ENCODE measurements at places on chromosomes 7 and 10.

DNA sequence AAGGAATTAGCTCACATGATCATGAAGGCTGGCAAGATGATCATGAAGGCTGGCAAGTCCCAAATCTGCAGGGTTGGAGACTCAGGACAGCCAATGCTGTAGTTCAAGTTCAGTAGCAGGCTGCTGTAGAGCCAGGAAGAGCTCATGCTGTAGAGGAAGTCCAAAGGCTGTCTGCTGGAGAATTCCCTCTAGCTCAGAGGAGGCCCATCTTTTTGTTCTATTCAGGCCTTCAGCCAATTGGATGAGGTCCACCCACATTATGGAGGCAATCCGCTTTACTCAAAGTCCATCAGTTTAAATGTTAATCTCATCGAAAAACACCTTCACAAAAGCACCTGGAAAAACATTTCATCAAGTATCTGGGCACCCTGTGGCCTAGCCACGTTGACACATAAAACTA is 24.8 kb upstream of the FAM171A1 start:
- DNase-seq: no peak

- DNase-seq: no peak
Observed at GRCh38 chr10:80453056-80453841, 861 bp upstream of the TSPAN14 start.

- no peak for DNase-seq
Observed at GRCh38 chr10:21726601-21727225, 192.7 kb downstream of the MLLT10 start.

- DNase-seq: no peak
Observed at GRCh38 chr7:47625861-47626715, 44.2 kb upstream of the TNS3 start.

DNA sequence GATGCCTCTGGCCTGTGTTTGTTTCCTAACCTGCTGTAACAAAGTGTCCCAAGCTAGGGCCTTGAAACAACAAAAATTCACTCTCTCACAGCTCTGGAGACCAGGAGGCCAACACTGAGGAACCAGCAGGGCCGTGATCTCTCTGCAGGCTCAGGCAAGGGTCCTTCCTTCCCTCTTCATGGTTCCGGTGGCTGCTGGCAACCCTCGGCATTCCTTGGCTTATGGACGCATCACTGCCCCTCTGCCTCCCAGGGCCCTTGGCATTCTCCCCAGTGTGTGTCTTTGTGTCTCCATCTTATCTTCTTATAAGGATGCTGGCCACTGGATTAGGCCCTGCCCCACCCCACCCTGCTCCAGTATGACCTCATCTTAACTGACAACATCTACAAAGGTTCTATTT is 17.0 kb downstream of the CNPY1 start:
- DNase-seq: no peak

GRCh38 chr7:18558910-18559309 is 63.4 kb downstream of the HDAC9 start:
- DNase-seq: no peak

GRCh38 chr10:15652117-15652516 is 67.6 kb downstream of the ITGA8 start:
- no peak for DNase-seq

- no peak for DNase-seq
Observed at GRCh38 chr7:781186-781849, 51.0 kb upstream of the SUN1 start.

GRCh38 chr10:71399946-71400345 is 3.2 kb downstream of the CDH23 start:
- no peak for DNase-seq

DNA sequence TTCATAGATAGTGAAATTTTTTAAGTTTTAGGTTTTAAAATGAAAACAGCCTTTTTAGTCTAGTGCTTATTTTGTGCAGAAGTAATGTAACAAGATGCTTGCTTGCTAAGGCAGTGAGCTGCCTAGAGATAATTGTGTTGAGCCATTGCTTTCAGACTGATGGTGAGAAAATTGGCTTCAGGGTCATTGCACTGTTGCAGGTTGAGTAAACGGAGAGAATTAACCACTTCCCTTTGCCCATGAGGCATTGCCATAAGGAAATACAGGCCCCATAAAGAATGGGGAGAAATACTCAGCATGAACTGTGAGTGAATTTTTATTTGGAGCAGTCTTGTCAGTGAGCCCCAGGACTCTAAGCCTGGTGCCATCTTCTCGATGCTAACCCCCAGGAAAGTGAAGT is 140.5 kb downstream of the LRRC4 start:
- DNase-seq: no peak

- DNase-seq: no peak
Observed at GRCh38 chr7:36016648-36017047, 136.4 kb upstream of the EEPD1 start.

GRCh38 chr7:78130446-78131215 is 332.1 kb downstream of the PHTF2 start:
- no peak for DNase-seq

- no peak for DNase-seq
Observed at GRCh38 chr10:82796510-82796909, 921.5 kb downstream of the NRG3 start.

GRCh38 chr7:101896316-101896715 is 78.9 kb downstream of the CUX1 start:
- DNase-seq: no peak

DNA sequence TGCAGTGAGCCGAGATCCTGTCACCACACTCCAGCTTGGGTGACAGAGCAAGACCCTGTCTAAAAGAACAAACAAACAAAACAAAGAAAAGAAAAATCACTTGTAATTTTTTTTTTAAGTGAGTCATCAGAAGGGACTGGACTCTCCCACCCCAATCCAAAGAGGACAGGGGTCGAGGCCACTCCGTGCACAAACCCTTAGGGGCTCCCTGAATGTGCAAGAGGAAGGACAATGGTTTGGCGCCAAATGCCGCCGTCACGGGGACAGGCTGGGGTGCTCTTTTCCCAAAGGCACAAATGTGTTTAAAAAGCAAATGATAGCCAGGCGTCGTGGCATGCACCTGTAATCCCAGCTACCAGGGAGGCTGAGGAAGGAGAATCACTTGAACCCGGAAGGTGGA is 23.8 kb downstream of the RCC1L start:
- DNase-seq: no peak

- no peak for DNase-seq
Observed at GRCh38 chr10:955127-955819, 23.8 kb upstream of the LARP4B start.

DNA sequence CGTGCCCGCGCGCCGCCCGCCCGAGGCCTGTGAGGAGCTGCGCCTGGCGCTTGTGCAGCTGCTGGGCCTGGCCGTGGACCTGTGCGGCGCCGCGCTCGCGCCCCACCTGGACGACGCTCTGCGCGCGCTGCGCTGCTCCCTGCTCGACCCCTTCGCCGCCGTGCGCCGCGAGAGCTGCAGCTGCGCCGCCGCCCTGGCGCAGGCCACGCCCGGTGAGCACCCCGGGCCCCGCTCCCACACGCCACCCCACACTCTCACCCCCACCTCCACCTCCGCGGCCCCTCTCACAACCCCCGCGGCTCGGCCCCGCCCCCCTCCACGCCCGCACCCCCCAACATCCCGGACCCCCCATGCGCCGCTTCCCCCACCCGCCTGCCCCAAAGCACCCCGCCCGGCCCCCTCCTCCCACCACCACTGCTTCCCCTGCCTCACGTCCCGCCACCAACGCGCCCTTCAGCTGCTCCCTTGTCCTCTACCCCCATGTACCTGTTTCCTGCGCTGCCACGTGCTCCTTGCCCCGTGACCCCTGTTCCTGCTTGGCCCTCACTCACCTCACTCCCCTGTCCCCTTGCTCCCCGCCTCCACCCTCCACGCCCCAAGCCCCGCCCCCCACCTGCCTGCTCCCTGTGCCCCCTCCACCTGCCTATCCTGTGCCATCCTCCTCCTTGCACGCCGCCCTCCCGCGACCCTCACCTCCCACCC is at the start of gene PRKAR1B:
Gene PRKAR1B, minus strand, starts transcription at position 178 of the 702 bp plus-strand sequence. CDS start 15,776 bp downstream, outside the sequence.
- no peak for DNase-seq

DNA sequence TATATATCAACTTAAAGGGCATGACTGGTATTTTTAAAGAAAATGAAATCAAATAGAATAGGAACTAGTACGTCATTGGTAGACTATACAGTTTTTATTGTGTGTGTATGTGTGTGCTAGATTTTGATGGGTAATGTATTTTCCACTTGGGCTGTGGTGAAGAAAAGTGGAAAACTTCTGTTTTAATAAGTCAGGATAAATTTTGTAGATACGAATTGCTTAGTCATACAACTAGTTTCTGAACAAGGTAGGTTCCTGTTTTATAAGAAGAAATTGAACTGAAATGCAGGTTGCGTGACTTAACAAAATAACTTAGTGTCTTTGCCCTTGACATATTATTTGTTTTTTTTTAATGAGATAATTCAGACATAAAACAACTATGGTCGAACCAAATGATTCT is 24.3 kb downstream of the UBN2 start:
- no peak for DNase-seq

DNA sequence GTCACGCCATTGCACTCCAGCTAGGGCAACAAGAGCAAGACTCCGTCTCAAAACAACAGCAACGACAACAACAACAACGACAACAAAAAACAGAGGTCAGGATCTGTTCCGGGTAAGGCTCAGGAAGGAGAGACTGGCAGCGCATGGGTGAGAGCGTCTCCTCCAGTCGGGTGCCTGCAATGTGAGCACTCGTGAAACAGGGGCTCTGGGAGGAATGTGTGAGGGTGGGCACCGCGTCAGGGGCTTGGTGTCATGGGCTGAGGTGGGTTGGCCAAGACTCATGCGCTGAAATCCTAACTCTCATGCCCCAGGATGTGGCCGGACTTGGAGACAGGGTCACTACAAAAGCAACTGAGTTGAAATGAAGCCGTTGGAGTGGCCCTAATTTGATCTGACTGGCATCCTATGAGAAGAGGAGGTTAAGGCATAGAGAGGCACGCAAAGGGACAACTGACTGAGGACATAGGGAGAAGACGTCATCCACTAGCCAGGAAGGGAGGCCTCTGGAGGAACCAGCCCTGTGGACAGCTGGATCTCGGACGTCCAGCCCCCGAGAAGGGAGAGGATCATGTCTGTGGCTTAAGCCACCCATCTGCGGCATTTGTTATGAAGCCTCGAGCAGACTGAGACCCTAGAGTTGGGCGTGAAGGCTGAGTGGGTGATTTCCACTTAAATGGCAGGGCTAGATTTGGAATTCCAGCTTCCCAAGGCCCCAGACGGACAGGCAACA is 241.5 kb upstream of the PITRM1 start:
- no peak for DNase-seq

- no peak for DNase-seq
Observed at GRCh38 chr7:148319316-148319808, 271.2 kb upstream of the C7orf33 start.

- DNase-seq: no peak
Observed at GRCh38 chr10:70055550-70055949, 2.9 kb downstream of the MACROH2A2 start.

DNA sequence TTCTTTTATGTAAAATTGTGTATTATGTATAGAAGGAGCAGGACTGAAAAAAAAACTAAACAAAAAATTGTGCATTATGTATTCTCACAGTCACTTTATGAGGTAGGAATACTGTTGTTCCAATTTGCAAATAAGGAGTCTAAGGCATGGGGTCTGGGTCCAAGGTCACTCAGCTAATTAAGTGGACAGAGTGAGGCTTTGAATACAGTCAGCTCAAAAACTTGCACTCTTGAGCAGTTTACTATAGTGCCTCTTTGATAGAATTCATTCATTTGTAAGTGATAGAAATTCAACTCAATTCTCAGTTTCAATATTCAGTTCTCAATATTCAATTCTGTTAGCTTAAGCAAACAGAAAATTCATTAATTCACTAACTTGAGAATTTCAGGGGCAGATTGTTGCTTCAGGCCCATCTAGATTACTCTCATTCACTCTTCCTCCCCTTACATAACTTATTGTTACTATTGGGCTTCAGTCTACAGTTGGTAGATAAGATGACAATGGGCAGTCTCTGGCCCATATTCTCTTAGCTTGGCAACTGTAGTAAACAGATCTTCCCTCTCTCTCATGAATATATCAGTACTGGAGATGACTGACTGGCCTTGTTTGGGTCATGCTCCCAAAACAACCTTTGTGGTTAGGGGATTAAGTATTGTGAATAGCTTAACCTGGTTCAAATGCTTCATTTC is 86.6 kb downstream of the BTAF1 start:
- no peak for DNase-seq

- DNase-seq: no peak
Observed at GRCh38 chr7:156988343-156989185, 21.9 kb downstream of the MNX1 start.

- DNase-seq: no peak
Observed at GRCh38 chr10:78476844-78477243, 443.2 kb downstream of the RPS24 start.

DNA sequence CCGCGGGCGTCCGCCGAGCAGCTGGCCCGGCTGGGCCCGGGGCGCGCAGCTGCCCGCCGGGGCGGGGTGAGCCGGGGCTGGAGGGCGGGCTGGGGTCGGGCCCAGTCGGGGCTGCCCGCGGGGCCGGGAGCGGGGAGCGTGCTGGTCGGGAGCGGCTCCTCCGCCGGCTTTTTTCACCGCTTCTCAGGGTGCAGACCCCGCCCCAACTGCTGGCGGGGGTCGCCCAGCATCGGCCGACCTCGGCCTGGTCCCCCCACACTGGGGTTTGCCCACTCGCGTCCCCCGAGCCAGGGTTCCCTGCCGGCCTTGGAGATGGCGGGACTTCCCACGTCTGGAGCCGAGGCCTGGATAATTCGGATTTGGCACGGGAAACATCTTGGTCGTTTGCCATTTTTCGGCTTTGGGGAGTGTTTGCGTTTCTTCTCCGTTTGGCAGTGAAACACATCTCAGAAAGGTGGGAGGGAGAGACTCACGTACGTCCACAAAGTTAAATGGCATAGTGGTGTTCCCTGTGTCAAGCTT is 432 bp downstream of the TMEM248 start:
- peak; percentile 6 for DNase-seq

DNA sequence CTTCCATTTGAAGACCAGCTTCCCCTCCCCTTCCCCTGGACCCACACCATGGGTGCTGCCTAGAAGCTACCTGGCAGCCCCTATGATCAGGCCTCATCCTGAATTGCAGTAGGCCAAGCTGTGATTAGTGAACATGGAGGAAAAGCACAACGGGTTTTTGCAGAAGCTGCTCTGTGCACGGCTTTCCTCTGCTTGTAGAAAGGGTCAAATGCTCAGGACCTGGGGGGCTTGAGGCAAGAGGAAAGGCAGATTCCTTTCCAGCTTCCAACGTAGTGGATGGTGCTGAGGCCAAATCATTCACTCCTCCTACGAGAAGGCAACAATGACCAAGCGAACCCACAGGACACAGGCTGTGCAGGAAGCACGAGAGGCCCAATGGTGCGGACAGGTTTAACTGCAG is 410.3 kb upstream of the SHH start:
- DNase-seq: no peak

DNA sequence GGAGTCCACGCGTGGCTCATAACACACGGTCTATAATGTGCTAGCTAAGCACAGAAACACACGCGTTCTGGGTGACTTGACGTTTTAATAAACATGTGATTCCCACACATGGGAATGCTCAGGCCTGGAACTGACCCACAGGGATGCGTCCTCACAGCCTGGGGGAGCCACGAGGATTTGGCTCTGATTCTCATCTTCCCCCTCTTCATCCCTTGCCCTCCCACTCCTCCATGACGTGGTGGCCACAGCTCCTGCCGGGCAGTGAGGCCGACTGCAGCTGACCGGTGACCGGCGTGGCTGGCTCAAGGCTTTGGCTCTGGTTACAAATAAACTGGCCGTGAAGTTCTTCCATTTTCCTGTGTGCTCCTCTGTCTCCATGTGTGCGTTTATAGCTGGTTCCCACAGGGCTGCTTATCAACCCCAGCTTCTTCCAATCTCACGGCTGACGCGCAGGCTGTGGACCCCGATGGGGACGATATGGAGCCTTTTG is 40.9 kb upstream of the KLF6 start:
- no peak for DNase-seq
